B cell (primary cell): ENCODE measurements at places on chromosomes 4 and X. TPM values are rescaled to one million over a fixed set of nuclear protein-coding genes. Genes with fewer than 3 reads are reported as not detected.

- no peak overlapping the region for H3K27ac ChIP-seq
- no peaks in the 10 kb centered on the region for H3K4me1 ChIP-seq
- no peak overlapping the region for H3K4me3 ChIP-seq
These were observed 213.6 kb downstream of the CPE start for GRCh38 chr4:165592386-165592785.

DNA sequence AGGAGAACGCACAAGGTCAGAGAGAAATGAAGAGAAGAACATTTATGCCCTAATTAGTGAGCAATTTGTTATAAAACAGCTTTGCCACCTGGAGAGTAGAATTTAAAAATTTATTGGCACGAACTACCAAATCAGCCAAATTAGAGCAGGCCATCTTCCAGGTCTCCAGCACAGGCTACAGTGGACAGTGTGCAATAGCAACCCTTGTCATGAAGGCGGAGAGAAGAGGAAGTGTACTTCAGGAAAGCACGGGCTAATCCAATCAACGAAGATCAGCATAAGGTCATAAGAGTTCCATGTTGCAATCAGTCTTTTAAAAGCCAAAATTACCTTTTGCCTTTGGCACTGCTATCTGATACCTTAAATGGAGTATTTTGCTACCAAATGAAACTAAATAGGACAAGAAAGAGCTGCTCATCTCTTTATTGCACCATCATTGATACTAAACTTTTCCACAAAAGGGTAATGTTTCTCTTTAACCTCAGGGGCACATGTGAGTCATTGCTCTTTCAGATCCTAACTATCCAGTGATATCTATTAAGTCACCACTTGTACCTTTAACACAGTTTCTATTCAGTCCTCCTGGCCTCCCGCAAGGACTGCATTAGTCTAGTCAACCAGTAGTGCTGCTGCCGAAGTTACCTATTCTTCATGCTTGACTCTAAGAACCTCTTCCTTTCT is 19.9 kb downstream of the ANK2 start:
- H3K27me3 ChIP-seq = peaks cover under 1% of the 10 kb centered on the region
- no peaks in the 10 kb centered on the region for H3K4me1 ChIP-seq
- no peak overlapping the region for H3K4me3 ChIP-seq
- H3K27ac ChIP-seq = no peak overlapping the region
- DNase-seq = no peak

Gene MXD4
- total RNA-seq = 67.3 and 70.6 TPM in 2 replicates

GRCh38 chr4:138242076-138242833 is at the start of gene SLC7A11:
TSS of gene SLC7A11 (minus strand) at chr4:138242349. CDS start at chr4:138242069, 280 bp downstream.
- peaks cover 8% of the 10 kb centered on the region for H3K4me1 ChIP-seq
- peak within 1 kb of the TSS; percentile 67 for H3K4me3 ChIP-seq
- H3K36me3 ChIP-seq = no peaks in the 10 kb centered on the region
- no peaks in the 10 kb centered on the region for H3K27me3 ChIP-seq

- no peak for DNase-seq
- no peaks in the 10 kb centered on the region for H3K27me3 ChIP-seq
- no peak overlapping the region for H3K4me3 ChIP-seq
- H3K4me1 ChIP-seq = no peaks in the 10 kb centered on the region
- H3K27ac ChIP-seq = no peak overlapping the region
- no peaks in the 10 kb centered on the region for H3K36me3 ChIP-seq
These were observed 78.8 kb downstream of the CLDN22 start for GRCh38 chr4:183241322-183241640.

Gene ALB
- not detected in 2 replicates for total RNA-seq

Gene EFHC2
- 0.17 and 0.47 TPM in 2 replicates for total RNA-seq

Gene HMX1
- total RNA-seq = not detected in 2 replicates

Gene NPY2R
- not detected in 2 replicates for total RNA-seq
